Hair follicular keratinocyte (primary cell): ENCODE measurements at places on chromosomes 3 and 15. TPM values are rescaled to one million over a fixed set of nuclear protein-coding genes. Genes with fewer than 3 reads are reported as not detected.

The FANCD2OS gene
- total RNA-seq, result not detected in 2 replicates

The KY gene
- not detected in 2 replicates for total RNA-seq

The GHSR gene
- total RNA-seq, result not detected in 2 replicates

The PRRT3 gene
- 0.80 and 1.1 TPM in 2 replicates for total RNA-seq

The MINAR1 gene
- total RNA-seq, result 0.08 and 0.23 TPM in 2 replicates

The KPNA4 gene
- 22.0 and 23.5 TPM in 2 replicates for total RNA-seq

The RBPMS2 gene
- not detected in 2 replicates for total RNA-seq

The ZMAT3 gene
- 7.5 and 11.6 TPM in 2 replicates for total RNA-seq

The DCLK3 gene
- total RNA-seq, result not detected in 2 replicates

The NGRN gene
- 52.7 and 59.6 TPM in 2 replicates for total RNA-seq

The GNAT1 gene
- total RNA-seq, result not detected in 2 replicates

The MAGEF1 gene
- 15.1 and 24.0 TPM in 2 replicates for total RNA-seq

The CFAP100 gene
- total RNA-seq, result not detected in 2 replicates

The FETUB gene
- total RNA-seq, result not detected in 2 replicates

The RARRES1 gene
- total RNA-seq, result not detected in 2 replicates

The TNFAIP8L3 gene
- total RNA-seq, result 1.1 and 1.3 TPM in 2 replicates
